T-helper 2 cell (primary cell): ENCODE measurements at places on chromosomes 1 and 21.

DNA sequence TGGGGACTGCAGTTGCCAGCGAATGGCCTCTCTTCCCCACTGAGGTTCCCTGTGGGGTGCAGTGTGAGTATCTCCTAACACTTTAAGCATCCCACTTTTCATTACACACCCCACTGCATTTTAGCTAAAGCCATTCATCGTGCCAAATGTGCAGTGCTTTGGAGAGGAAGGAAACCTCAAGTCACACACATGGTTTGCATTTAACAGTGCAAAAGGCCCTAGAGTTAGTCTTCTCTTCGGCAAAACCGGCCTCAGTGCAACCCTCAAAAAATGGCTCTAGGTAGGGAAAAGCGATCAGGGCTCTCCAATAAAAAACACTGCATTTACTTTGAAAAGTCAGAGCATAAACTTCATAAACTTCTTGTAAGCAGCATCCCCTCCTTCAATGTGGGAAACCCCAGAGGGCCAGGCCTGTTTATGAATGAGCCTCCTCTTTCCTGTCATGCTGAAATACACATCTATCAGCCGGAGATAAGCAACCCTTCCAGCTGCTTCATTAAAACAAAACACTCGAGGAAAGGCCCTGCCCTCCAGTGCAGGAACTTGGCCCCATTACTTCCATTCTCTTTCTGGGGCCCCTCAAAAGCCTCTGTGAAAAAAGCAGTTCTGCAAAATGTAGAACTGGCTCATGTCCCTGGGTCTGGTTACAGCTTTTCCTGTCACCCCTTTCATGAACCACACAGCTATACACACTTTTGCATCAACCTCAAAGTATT is 184.0 kb downstream of the CDC7 start:
- peak; percentile 74 for DNase-seq

GRCh38 chr1:71836904-71837303 is 445.4 kb downstream of the NEGR1 start:
- DNase-seq, result no peak

- DNase-seq, result no peak
Observed at GRCh38 chr1:11654939-11655808, 497 bp downstream of the FBXO44 start.

DNA sequence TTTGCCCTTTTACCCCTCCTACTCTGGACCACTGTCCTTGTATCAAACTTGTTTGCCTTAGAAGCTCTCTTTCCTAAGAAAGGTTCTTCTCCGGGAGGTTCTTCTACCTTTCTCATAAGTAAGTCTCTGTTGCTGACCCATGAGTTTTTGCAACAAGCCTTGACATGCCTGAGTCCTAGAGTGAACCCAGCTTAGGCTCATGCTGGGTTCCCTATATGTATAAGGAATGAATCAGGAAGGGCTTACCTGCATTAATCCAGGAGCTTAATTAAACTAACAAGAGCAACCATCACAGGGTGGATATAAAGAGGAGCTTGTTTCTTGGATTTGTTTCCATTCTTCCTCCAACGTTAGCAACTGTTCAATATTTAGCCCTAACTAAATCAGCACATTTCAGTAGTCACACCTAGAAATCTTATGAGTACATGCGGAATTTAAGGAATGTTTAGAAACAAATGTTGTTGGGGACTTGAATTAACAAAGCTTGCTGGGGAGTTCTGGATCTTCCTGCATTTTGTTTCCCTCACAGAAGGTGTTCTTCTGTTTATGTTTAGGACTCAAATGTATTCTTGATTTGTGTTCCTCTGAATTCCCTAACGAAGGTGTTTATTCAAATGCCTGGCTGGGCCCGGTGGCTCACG is 64.3 kb upstream of the RAB3GAP2 start:
- no peak for DNase-seq

GRCh38 chr21:43733529-43734071 is 14.7 kb downstream of the PDXK start:
- no peak for DNase-seq

DNA sequence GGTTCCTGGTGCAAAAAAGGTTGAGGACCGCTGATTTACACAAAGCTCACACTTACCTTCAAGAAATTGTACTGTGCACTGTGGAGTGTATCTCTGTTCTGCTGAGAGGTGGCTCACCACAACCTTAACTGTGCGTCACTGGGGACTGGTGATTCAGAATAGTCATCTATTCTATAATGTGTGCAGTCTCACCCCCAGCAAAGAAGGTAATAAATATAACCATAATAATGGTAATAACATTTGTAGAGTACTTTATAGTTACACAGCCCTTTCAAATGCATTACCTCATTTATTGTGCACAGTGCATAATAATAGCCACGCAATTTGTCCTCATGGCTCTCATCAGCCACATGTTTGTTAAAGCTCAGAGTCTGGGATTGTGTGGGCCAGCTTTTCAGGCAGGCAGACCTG is 59.4 kb upstream of the DUSP10 start:
- DNase-seq, result peak; percentile 42

DNA sequence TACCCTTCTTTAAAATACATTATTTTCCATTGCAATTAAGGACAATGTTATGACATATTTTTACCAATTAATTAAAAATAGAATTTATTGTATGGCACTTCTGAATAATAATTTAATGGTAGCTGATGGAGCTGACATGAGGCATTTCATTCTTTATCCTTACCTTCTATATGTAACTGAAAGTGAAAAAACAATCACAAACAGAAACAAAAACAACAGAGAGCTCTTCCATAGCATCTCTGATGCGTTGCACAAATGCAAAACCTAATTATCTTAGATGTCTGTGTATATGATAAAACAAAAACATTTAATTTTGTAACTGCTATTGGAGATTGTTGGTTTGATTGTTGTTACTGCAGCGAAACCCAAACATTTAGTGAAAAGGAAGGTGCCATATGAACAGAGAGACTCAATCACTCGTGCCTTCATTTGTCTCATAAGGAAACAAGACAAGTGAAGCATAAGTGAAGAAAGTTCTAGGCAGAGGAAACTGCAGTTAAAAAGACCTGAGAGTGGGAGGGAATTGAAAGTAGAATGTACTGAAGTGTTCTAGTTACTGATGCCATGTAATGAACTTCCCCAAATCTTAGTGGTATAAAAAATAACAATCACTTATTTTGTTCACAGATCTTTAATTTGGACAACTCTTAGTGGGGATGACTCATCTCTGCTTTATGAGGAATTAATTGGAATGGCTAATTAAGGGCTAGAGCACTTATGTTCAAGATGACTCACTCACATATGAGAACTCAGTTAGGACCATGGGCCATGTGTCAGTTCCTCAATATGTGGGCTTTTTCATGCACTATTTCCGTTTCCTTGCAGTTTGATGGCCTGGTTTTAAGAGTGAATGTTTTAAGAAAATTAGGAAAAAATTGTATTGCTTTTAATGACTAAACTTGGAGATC is 245.0 kb upstream of the OLFM3 start:
- no peak for DNase-seq

DNA sequence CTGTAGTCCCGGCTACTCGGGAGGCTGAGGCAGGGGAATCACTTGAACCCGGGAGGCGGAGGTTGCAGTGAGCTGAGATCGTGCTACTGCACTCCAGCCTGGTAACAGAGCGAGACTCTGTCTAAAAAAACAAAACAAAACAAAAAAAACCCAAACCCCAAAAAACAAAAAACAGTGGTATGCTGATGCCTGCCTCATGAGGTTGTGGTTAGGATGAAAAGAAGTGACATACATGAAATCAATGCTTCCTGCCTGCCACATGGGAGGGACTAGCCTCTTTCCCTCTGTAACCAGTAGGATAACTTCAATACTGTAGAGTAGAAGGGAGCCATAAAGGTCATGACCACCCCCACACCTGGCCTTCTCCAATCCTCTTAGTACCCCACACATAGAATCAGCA is 55.2 kb downstream of the TENT5C start:
- no peak for DNase-seq

- DNase-seq, result no peak
Observed at GRCh38 chr21:30482130-30482529, 2.0 kb upstream of the KRTAP19-1 start.

- DNase-seq, result no peak
Observed at GRCh38 chr1:2098839-2099785, 48.9 kb downstream of the PRKCZ start.

- DNase-seq, result no peak
Observed at GRCh38 chr21:38365521-38365920, 108.7 kb downstream of the KCNJ15 start.

DNA sequence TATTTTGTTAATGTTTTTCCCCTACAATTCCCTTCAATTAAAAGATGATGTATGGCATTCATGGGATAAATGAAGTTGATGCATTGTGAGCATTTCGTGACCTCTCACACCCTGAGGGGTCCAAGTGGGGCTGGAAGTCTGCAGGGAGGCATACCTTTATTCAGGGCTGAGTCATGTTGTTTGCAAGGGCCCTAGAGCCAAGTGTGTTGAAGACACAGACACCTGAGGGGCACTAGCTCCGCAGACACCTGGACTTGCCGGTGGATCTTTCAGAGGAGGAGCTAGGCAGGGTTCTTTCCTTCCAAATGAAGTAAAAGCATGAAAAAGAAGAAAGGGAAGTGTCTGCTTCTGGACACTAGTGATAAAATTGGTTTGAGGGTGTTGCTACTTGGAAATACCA is 57.0 kb upstream of the RGS7 start:
- DNase-seq, result no peak

GRCh38 chr1:59804301-59804700 is 10.4 kb upstream of the HOOK1 start:
- DNase-seq, result no peak

DNA sequence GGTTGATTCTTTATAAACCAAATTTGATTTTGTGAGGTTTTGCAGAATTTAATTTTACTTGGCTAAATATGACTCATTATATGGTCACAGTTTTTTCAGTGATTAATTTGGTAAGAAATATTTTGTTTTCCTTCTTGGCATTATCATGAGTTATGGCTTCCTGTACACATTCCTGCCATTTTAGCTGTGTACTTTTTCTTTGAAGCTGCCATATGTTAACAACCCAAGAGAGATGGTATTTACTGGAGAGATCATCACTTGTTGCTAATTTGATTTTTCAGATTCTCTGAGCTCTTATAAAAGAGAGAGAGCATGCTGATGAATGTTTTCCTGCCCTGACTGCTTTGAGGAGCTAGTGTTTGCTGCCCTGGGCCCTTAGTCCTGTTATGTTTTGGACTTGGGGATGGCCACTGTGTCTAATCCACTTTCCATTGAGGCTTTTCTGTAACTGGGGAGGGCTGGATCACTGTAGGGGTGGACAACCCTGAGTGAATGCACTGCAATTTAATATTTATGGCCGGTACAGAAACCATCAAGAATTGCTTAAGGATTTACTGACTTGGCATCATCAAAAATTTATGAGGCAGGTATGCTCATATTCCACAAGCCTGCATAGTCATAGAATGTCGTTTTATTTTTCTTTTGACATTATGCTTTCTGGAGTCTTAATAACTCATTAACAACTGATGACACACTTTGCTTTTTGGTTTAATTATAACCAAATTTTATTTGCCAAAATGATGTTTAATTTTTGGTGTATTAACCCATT is 200.9 kb downstream of the DISC1 start:
- DNase-seq, result no peak

GRCh38 chr1:94753171-94753972 is 66.8 kb upstream of the SLC44A3 start:
- DNase-seq, result no peak

DNA sequence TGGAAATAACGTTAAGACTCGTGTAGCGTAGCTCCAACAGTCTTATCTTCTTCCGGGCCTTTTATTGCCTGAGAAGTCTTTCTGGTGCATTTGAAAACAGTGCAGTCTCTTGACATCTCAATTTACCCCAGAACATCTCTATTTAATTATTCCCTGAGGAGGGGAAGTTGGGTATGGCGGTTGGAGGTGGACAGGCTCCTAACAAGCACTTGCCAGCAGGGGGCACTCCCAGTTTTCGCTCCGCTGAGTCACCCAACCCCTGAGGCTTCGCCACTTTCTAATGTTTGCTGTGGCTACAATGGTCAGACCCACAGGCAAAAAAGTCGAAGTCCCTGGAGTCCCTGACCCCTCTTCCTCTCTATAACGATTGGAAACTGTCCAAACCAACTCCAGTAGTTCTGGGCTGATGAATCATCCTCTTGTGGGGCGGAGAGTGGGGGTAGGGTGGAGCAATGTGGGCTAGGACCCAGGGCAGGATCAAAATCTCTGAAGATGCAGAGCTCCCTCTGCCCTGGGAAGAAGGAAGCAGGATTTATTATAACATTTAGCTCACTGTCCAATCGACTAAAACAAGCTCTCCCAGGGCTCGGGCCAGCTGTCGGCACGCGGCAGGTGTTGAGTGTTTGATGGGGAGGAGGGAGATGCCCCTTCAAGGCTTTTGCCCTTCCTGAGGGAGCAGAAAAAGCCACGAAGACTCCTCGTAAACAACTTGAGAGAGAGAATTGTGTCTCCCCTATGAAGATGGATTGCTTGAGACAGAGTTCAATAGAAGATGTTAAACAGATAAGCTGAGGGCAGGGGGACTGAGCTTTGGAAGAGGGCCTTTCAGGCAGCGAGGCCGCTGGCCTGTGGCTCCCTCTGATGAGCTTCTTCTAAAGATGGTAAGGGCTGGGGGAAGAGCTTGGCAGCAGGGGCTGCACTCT is 85.7 kb downstream of the BRINP2 start:
- DNase-seq, result no peak

DNA sequence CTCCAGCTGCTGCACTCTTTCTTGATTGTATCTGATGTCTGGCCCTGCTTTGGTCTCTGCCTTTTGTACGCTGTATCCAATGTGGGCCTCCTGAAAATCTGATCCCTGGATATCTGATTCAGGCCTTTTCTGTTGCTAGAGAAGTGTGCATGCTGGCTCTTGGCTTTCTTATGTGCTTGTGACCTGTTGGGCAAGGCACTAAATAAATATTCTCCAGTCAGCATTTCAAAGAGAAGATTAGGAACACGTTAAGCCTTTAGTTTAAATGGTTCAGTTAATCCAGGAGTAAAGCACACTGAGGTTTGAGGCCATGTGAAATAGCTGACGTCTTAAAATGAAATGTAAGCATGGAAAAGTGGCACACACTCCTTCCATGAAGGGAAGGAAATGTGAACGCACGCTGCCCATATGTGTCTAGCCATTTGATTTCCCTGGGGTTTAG is 9.3 kb upstream of the F3 start:
- no peak for DNase-seq

- no peak for DNase-seq
Observed at GRCh38 chr1:39671433-39671792, 494 bp downstream of the NT5C1A start.

GRCh38 chr1:2279817-2280216 is 51.7 kb downstream of the SKI start:
- no peak for DNase-seq

DNA sequence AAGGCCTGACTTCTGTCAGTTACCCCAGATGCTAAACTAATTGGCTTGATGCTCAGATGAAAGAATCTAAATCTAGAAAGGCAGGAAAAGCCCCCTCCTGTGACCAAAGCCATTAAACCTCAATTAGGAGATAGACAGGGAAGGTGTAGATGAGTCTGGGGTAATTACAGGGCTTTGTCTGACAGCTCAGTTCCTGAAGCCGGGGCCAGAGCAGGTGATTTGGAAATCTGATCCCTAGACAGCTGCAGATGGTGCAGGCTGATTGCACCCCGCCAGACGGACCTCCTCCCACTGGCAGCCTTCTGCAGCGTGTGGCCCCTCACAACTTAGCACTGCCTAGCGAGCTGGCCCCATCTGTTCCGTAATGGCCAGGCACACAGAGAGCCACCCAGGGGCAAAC is 395.1 kb downstream of the HLX start:
- no peak for DNase-seq
